ENCODE measurements at places on chromosomes 7 and 10.

- DNase-seq, result peak; percentile 34
These were observed 57.8 kb upstream of the PCGF5 start for GRCh38 chr10:91162495-91163268.

DNA sequence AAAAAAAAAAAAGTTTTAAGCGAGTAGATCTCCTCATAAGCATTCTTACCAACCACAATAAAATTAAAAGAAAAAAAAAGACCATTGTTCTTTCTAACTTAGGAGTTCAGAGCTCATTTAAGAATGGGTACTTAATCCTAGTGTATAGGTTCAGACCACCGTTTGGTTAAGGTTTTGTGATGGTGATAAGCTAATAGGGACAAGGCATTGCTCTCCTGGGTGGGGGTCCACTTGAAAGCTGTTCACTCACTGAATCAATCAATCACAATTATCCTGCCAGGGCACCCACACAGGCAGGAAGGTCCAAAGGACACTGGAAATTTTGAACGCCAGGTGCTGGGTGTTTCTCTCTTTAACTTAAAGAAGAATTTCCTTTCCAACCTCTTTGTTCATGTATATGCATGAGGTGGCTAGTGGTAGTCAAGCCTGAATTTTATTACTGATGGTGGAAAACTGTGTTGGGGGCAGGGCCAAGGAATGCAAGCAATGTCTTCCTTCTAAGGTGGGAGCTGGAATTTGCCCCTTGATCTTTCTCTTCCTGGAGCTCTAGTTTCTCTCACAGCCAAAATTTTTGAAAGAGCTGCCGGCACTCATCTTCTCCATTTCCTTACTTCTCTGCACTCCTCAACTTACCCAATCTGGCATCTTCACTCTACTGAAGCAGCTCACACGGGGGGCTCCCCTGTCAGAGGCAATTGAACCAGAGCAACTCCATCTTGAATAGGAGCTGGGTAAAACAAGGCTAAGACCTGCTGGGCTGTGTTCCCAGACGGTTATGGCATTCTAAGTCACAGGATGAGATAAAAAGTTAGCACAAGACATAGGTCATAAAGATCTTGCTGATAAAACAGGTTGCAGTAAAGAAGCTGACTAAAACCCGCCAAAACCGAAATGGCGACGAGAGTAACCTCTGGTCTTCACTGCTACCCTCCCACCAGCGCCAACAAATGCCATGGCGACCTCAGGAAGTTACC, 7.5 kb upstream of the FAM131B start:
- DNase-seq, result no peak

DNA sequence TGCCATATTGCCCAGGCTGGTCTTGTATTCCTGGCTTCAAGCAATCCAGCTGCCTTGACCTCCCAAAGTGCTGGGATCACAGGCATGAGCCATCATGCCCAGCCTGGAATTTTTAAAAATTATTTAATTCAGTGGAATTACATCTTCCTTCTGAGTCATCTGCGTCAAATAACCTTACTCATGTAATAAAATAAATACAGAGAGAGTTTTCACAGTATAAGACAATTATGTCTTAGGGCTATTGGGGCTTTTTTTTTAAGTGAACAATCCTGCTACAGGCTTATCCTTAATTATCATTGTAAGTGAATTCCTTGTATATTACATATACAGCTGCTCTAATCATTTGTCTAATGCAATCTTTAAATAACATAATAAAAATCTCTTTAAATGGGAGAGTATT, 108.3 kb downstream of the MAPK8 start:
- no peak for DNase-seq

DNA sequence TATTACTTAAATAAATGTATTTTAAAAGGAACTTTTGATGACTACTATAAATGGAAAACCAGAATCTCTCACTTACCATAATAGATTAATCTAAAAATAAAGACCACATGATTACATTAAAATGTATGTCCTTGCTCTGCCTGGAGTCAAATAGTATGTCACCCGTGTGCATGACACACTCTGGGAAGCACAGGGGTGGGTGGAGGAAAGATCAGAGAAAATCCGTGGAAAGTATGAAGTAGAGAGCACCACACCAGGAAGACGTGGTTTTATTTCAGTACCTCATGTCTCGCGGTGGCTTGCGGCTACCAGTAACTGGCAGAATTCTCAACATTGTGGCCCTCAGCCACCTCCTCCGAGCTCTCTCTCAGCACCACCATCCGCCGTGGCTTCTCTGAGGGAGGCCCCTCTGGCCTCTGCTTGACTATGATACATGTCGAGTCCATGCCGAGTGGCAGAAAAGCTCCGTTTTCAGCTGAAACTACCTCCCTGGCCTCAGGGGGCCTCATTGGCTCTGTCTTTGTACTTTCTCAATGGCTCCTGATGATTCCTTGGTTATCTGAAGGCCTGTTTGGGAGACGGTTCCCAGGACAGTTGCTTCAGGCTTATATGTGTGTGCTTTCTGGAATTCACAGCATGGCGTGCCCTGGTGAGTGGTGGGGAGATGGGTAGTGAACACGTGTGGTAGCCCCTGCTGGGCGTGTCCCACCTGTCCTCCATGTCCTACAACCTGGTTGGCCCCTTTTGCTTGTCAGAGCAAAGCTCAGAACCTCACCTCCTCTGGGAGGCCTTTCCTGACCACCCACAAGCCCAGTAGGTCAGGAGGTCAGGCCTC, 49.8 kb downstream of the LHPP start:
- no peak for DNase-seq

- no peak for DNase-seq
These were observed 50.2 kb upstream of the PDCD4 start for GRCh38 chr10:110821508-110821907.

GRCh38 chr7:155814316-155815276, 2.3 kb upstream of the SHH start:
- no peak for DNase-seq

All from NCI-H1694 treated with DMSO at 0.1 percent for 48 hours (cell line).